ENCODE measurements at places on chromosomes 1 and 21.
A peak's percentile ranks its signal among the peaks of the same experiment; 100 is the strongest.

- no peak for DNase-seq
- no peak overlapping the region for H3K4me3 ChIP-seq
- H3K4me1 ChIP-seq, result no peaks in the 10 kb centered on the region
- H3K27me3 ChIP-seq, result peaks cover 18% of the 10 kb centered on the region
- H3K27ac ChIP-seq, result no peak overlapping the region
- H3K36me3 ChIP-seq, result no peaks in the 10 kb centered on the region
These were observed 34.5 kb downstream of the NTNG1 start for GRCh38 chr1:107175102-107175909.

- H3K27me3 ChIP-seq, result no peaks in the 10 kb centered on the region
- no peak overlapping the region for H3K27ac ChIP-seq
- H3K4me1 ChIP-seq, result peaks cover 3% of the 10 kb centered on the region
- no peaks in the 10 kb centered on the region for H3K36me3 ChIP-seq
These were observed 13.5 kb downstream of the LRRC53 start for GRCh38 chr1:74498901-74499300.

DNA sequence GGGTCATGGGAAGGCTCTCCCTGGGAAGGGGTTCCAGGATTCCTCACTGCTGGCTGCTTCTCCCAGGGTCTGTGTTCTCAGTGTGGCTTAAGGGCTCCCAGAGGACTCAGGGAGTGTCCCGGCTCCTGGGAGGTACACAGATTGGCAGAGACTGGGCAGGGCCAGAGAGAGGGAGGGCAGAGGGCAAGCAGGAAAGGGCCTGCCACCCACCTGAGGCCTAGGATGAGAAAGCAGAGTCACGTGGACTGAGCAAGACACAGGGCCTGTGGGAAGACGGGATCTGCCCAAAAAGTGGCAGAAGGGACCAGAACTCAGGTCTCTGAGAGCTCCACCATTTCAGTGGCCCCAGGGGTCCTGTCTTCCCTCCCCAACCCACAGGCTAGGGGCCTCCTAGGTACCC is 871 bp downstream of the SLFNL1 start:
- no peak for DNase-seq
- H3K27me3 ChIP-seq, result no peaks in the 10 kb centered on the region
- H3K4me3 ChIP-seq, result no peak overlapping the region
- peak overlapping the region; percentile 65 for H3K27ac ChIP-seq
- peaks cover 8% of the 10 kb centered on the region for H3K4me1 ChIP-seq

GRCh38 chr1:15139654-15140350 is 13.7 kb upstream of the TMEM51 start:
- peaks cover 36% of the 10 kb centered on the region for H3K27me3 ChIP-seq
- H3K27ac ChIP-seq, result no peak overlapping the region
- no peak overlapping the region for H3K4me3 ChIP-seq
- DNase-seq, result no peak
- H3K36me3 ChIP-seq, result no peaks in the 10 kb centered on the region

DNA sequence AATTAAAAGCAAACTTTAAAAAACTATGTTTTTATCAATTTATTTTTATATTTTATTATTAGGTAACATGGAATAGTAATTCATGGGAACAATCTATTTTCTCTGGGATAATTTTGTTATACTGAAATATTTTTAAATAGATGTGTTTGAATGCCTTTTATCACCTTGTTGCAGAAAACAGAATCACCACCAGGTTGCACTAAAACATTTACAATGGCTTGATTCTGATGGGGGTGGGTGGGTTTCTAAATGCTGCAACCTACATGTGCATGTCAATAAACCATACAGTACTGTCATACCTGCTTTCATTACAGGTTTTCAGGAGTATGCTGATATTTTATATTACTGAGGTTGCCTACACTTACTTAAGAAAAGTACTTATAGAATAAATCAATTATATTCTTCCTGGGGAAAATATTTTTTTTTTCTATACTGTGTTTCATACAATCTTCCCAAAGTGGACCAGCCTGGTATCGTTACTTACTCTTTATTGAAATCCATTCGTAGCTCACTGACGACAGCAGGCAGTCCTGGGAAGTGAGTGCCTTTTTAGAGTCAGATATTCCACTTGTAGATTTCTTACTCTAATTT is 132.8 kb downstream of the PTPRC start:
- no peak overlapping the region for H3K4me3 ChIP-seq
- H3K27ac ChIP-seq, result no peak overlapping the region
- H3K36me3 ChIP-seq, result no peaks in the 10 kb centered on the region
- no peaks in the 10 kb centered on the region for H3K27me3 ChIP-seq
- DNase-seq, result peak; percentile 19

Measured in naive B cell (primary cell).